ENCODE measurements at places on chromosomes 2 and 18. TPM values are rescaled to one million over a fixed set of nuclear protein-coding genes. Genes with fewer than 3 reads are reported as not detected.

Gene ORMDL1
- total RNA-seq = 51.6 TPM

Gene PRKAG3
- total RNA-seq = not detected

Gene SULT1C4
- 2.1 TPM for total RNA-seq

Gene GKN1
- not detected for total RNA-seq

Gene CREB1
- 97.4 TPM for total RNA-seq

Gene IFIH1
- 2.0 TPM for total RNA-seq

Gene CD302
- 0.61 TPM for total RNA-seq

Gene ABCB11
- total RNA-seq = not detected

GRCh38 chr2:165572151-165572550, 102.7 kb downstream of the CSRNP3 start:
- DNase-seq = no peak
- H3K27me3 ChIP-seq = no peaks in the 10 kb centered on the region
- H3K36me3 ChIP-seq = no peaks in the 10 kb centered on the region
- peaks cover 2% of the 10 kb centered on the region for H3K4me1 ChIP-seq

- no peak for DNase-seq
- H3K27ac ChIP-seq = no peak overlapping the region
- H3K36me3 ChIP-seq = no peaks in the 10 kb centered on the region
- H3K27me3 ChIP-seq = peaks cover 16% of the 10 kb centered on the region
- peaks cover 16% of the 10 kb centered on the region for H3K4me1 ChIP-seq
Measured at GRCh38 chr2:43102366-43103092, 123.9 kb downstream of the ZFP36L2 start.

DNA sequence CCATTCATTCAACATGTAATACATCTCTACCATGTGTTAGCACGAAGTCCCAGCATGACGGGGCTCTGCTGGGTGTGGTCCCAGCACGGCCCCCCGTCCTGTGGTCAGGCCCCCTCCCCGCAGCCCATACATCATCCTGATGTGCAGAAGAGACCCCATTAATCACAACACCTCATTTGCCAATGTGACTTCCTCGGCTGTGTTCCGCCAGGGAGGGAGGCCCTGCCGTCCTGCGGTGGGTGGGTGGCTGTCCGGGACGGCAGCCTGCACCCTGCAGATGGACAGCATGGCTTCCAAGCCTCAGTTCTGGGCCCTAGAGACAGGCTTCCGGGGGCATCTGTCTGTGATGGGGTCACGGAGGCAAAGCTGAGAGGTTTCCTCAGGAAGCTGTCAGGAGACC, 254.0 kb downstream of the CYP26B1 start:
- H3K36me3 ChIP-seq = no peaks in the 10 kb centered on the region
- no peak overlapping the region for H3K27ac ChIP-seq
- H3K27me3 ChIP-seq = no peaks in the 10 kb centered on the region
- H3K4me3 ChIP-seq = no peak overlapping the region

DNA sequence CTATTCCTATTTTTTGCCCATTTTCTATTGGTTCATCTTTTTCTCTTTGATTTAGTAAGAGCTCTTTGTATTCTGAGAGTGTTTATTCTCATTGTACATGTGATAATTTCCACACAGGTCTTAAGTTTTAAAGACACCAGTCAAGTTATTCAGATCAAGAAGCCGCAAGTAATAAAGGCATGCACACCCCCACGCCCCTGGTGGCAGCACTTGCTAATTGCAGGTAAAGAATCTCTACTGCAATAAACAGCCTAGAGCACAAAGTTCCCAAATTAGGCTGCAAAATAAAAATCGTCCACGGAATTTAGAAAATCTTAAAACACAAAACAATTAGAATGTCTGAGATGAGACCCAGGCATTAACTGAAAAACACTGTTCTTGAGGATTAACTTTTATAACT, 45.2 kb downstream of the ST3GAL5 start:
- no peak for DNase-seq
- no peaks in the 10 kb centered on the region for H3K27me3 ChIP-seq
- H3K36me3 ChIP-seq = no peaks in the 10 kb centered on the region
- H3K27ac ChIP-seq = no peak overlapping the region

- no peaks in the 10 kb centered on the region for H3K4me1 ChIP-seq
- no peaks in the 10 kb centered on the region for H3K27me3 ChIP-seq
- no peak overlapping the region for H3K4me3 ChIP-seq
- DNase-seq = no peak
Measured at GRCh38 chr2:144935736-144936135, 415.8 kb upstream of the ZEB2 start.

- no peak for DNase-seq
- H3K27ac ChIP-seq = no peak within 1 kb of the TSS
- no peak within 1 kb of the TSS for H3K4me3 ChIP-seq
- H3K4me1 ChIP-seq = peaks cover 3% of the 10 kb centered on the region
- no peaks in the 10 kb centered on the region for H3K27me3 ChIP-seq
Measured at GRCh38 chr2:97713296-97714083, at the start of gene ZAP70. TSS of gene ZAP70 (plus strand) at chr2:97713576. CDS start at chr2:97724037, 10,461 bp downstream.

- no peaks in the 10 kb centered on the region for H3K27me3 ChIP-seq
- H3K36me3 ChIP-seq = no peaks in the 10 kb centered on the region
- no peak overlapping the region for H3K27ac ChIP-seq
- no peak overlapping the region for H3K4me3 ChIP-seq
Measured at GRCh38 chr2:71892423-71892730, 255.3 kb downstream of the CYP26B1 start.

DNA sequence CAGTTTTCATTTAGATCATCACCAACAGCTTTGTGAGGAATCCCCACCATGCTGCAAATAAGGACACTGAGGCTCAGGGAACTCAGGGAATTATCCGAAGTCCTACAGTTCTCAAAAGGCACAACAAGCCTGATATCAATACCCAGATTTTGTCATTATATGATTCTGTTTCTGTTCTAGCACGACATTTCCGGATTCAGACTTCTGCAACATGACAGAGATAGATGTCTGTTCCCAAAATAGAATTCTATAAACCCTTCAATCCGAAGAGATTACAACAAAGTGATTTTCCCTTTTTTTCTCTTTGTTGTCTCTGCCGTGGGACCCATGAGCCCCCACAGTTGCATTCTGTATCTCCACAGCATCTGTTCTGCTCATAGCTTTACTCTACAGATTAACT, 72.0 kb downstream of the DOCK10 start:
- no peak overlapping the region for H3K4me3 ChIP-seq
- no peaks in the 10 kb centered on the region for H3K36me3 ChIP-seq

- H3K27ac ChIP-seq = no peak overlapping the region
- no peak for DNase-seq
- H3K36me3 ChIP-seq = 0 out of 2 replicates have a peak, but pooled peaks cover 3% of the 10 kb centered on the region
- H3K4me1 ChIP-seq = no peaks in the 10 kb centered on the region
- no peaks in the 10 kb centered on the region for H3K27me3 ChIP-seq
Measured at GRCh38 chr2:96251721-96252292, 14.0 kb downstream of the TMEM127 start.

GRCh38 chr2:6919901-6920742, 2.9 kb downstream of the RNF144A start:
- no peak for DNase-seq
- no peaks in the 10 kb centered on the region for H3K36me3 ChIP-seq
- H3K4me1 ChIP-seq = peaks cover 14% of the 10 kb centered on the region
- H3K4me3 ChIP-seq = no peak overlapping the region
- H3K27me3 ChIP-seq = no peaks in the 10 kb centered on the region

DNA sequence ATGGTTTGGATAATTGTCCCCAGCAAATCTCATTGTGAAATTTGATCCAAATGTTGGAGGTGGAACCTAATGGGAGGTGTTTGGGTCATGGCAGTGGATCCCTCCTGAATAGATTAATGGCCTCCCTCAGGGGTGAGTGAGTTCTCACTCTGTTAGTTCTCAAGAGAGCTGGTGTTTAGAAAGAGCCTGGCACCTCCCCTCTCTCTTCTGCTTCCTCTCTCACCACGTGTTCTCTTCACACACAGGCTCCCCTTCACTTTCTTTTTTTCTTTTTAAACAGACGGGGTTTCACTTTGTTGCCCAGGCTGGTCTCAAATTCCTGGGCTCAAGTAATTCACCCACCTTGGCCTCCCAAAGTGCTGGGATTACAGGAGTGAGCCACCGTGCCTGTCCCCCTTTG, 111.6 kb upstream of the LTBP1 start:
- H3K4me1 ChIP-seq = peaks cover 2% of the 10 kb centered on the region
- H3K27me3 ChIP-seq = no peaks in the 10 kb centered on the region
- no peak for DNase-seq
- no peaks in the 10 kb centered on the region for H3K36me3 ChIP-seq

- no peaks in the 10 kb centered on the region for H3K27me3 ChIP-seq
- no peak overlapping the region for H3K4me3 ChIP-seq
- no peaks in the 10 kb centered on the region for H3K4me1 ChIP-seq
- no peak overlapping the region for H3K27ac ChIP-seq
- DNase-seq = no peak
- H3K36me3 ChIP-seq = no peaks in the 10 kb centered on the region
Measured at GRCh38 chr2:149747456-149747855, 159.9 kb upstream of the MMADHC start.

DNA sequence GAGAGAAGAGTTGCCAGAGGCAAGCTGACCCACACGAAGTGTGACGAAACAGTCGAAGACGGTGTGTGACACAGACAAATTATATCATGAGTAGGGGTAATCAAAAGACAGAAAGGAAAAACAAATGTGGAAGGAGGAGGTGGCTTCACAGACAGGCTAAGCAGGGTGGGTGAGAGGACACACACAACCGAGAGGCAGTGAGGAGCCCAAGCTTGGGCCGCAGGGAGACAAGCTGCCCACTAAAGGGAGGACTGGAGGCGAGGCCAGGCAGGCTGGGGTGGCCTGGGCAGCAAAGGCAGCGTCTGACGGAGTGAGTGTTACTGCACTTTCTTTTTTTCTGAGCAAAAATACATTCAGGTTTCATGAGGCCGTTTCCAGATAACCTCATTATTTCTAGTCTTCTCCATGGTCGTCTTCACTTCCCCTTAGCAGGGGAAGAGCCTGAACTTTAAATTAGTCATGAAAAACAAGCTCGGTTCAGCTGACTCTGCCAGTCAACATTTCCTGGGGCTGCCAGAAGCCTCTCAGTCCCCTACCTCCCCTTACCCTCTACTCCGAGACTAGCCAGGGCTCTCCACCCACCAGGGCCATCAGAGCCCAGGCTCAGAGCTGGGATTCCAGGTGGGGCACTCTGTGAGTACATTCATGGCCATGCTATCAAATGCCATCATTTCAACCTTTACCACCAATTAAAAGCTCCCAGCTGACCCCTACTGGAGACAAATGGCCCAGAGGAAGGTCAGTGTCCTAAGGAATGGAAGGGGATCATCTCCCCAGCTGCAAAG, 13.8 kb upstream of the ZFP36L2 start:
- DNase-seq = no peak
- no peaks in the 10 kb centered on the region for H3K36me3 ChIP-seq
- no peaks in the 10 kb centered on the region for H3K4me1 ChIP-seq
- H3K27me3 ChIP-seq = no peaks in the 10 kb centered on the region
- H3K4me3 ChIP-seq = no peak overlapping the region

DNA sequence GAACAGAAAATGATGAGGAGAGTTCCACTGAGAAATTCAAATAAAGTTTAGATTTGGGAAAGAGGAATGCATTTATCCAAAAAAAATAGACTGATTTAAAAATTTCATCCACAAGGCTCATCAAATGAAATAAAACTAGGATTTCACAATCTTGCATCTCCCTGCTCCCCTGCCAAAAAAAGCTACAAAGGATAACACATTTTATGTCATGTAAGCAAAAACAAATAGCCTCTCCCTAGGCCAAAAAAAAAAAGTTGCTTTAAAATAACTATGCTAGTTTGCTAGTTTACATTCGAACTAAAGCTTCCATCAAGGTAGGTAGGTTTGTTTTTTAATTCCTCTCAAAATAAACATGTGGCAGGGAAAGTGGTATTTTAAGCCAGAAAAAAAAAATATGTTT, 465.5 kb upstream of the ID2 start:
- no peak for DNase-seq
- no peak overlapping the region for H3K4me3 ChIP-seq
- no peaks in the 10 kb centered on the region for H3K27me3 ChIP-seq
- H3K36me3 ChIP-seq = no peaks in the 10 kb centered on the region
- no peak overlapping the region for H3K27ac ChIP-seq

DNA sequence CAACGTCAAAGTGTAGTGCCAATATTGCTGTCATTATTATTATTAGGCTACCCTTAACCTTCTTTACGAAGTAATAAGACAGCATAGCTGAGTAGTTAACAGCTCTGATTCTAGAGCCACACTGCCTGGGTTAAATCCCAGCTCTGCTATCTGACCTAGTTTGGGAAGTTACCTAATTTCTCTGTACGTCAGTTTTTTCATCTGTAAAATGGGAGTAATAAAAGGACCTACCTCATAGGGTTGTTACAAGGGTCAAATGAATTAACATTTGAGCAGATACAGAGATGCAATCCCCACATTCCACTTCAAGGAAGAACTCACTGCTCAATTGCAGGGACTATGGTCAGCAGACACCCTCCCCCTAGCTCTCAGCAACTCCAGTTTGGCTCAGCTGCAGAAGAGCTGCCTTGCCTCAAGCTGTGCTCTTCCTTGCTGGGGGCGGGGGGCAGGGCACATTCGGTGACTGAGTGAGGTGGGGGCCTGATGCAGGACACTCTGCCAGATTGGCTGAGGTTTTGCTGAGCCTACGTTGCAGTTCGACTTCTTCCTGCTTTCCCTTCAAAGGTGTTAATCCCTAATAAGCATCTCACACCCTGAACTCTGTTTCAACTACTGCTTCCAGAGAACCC, 11.0 kb upstream of the LGALSL start:
- H3K27ac ChIP-seq = no peak overlapping the region
- H3K27me3 ChIP-seq = no peaks in the 10 kb centered on the region
- no peak overlapping the region for H3K4me3 ChIP-seq

- H3K27ac ChIP-seq = peak overlapping the region; percentile 43
- H3K4me3 ChIP-seq = no peak overlapping the region
- no peak for DNase-seq
- no peaks in the 10 kb centered on the region for H3K27me3 ChIP-seq
- peaks cover 93% of the 10 kb centered on the region for H3K36me3 ChIP-seq
Measured at GRCh38 chr18:58870130-58870529, 5.5 kb downstream of the ZNF532 start.

GRCh38 chr2:218448934-218449333, 30.0 kb downstream of the VIL1 start:
- no peaks in the 10 kb centered on the region for H3K27me3 ChIP-seq
- H3K4me1 ChIP-seq = no peaks in the 10 kb centered on the region
- H3K4me3 ChIP-seq = no peak overlapping the region
- H3K36me3 ChIP-seq = peaks cover 24% of the 10 kb centered on the region

GRCh38 chr2:237109421-237109934, 23.8 kb downstream of the COPS8 start:
- no peaks in the 10 kb centered on the region for H3K27me3 ChIP-seq
- H3K36me3 ChIP-seq = no peaks in the 10 kb centered on the region
- no peaks in the 10 kb centered on the region for H3K4me1 ChIP-seq
- H3K27ac ChIP-seq = no peak overlapping the region
